Activated CD4-positive, alpha-beta T cell treated with anti-CD3 and anti-CD28 coated beads for 36 hours (primary cell): ENCODE measurements at places on chromosomes 6 and 20. TPM values are rescaled to one million over a fixed set of nuclear protein-coding genes. Genes with fewer than 3 reads are reported as not detected.

- no peak for DNase-seq
Measured at GRCh38 chr20:13862245-13862644, 77.4 kb downstream of the NDUFAF5 start.

DNA sequence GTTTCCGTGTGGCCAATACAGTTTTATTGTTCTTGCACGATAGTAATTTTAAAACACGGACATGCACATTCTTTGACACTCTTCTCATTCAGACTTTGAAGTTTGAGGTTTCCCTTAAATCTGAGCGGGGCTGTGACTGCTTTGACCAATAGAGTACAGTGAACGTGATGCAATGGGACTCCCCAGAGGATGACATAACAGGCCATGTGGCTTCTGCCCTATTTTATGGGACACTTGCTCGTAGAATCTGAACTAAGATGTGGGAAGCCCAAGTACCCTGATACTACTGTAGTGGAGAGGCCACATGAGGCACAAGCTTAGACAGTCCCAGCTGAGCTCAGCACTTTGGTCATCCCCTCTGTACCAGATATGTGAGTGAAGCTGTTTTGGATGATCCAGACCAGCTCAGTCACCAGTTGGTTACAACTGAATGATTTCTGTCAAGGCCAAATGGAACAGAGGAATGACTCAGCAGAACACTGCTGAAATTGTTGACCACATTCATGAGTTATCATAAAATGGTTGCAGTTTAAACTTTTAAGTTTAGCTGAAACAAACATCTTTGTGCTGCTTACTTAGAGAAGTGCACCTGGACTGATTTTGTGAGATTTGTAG, 279.4 kb downstream of the RFPL4B start:
- no peak for DNase-seq

- DNase-seq = no peak
Measured at GRCh38 chr6:24880451-24880850, 55.3 kb downstream of the RIPOR2 start.

GRCh38 chr20:11581271-11581670, 336.4 kb upstream of the BTBD3 start:
- DNase-seq = no peak

DXO gene
- 13.9 TPM for total RNA-seq

DNA sequence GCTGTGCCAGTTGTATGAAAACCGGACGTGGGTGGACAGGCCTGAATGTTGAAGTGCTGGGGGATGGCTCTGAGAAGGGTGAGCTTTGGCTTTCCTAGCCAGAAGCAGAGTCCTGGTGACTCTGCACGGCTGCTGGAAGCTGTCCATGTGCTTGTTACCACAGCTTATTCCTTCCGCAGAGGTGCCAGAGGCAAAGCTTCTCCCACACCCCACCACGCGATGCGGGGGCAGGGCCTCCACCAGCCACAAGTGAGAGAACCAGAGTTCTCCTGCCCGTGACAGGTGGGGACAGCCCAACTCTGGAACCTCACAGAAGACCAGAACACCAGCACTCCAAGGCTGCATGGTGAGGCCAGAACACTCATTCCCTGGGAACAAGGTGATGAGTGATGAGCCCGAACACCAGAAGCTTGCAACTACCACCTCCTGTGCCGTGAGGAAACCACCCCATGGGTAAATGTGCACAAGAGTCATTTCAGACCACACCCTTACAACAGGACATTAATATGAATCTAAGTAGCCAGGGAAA, 36.7 kb downstream of the JAG1 start:
- DNase-seq = no peak

DNA sequence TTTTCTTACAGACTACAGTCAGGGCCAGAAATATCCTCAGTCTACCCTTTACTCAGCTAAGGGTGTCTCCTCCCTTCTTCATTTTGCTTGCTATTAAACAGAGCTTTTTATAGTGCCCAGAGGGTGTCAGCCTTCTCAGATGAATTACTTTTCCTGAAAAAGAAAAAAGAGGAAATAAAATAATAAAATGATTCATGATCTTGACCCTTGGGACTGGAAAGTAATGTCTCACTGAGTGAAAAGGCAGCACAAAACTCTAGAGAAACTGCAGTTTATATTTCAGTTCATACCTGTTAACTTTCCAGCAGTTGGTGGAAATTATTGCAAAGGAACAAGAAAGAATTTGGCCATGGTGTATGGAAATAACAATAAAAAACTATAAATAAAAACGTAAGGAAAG, 170.6 kb downstream of the IBTK start:
- DNase-seq = no peak

DNA sequence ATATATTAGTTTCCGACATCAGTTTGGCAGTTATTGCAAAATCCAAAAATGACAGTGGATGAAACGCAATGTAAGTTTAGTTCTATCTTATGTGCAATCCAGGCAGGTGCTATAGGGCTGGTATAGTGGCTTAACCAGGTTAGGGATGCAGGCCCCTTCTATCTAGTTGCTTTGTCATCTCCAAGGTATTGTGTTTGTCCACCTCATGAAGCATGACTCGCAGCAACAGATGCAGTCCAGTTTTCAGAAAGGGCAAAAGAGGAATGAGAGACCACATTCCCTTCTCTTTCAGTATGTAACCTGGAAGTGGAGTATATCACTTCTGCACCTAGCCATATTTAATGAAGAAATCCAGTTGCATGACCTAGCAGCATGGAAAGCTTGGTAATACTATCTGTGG, 59.7 kb downstream of the PKIB start:
- no peak for DNase-seq

GRCh38 chr6:62296541-62296940, 10.5 kb upstream of the KHDRBS2 start:
- no peak for DNase-seq

- no peak for DNase-seq
Measured at GRCh38 chr6:147942363-147942762, 400.3 kb upstream of the SASH1 start.

WRNIP1 gene
- total RNA-seq = 41.6 TPM

DSP gene
- 0.09 TPM for total RNA-seq

HLA-DQA1 gene
- total RNA-seq = 0.32 TPM

GRCh38 chr20:38260025-38260377, 534 bp downstream of the KIAA1755 start:
- DNase-seq = no peak

DNA sequence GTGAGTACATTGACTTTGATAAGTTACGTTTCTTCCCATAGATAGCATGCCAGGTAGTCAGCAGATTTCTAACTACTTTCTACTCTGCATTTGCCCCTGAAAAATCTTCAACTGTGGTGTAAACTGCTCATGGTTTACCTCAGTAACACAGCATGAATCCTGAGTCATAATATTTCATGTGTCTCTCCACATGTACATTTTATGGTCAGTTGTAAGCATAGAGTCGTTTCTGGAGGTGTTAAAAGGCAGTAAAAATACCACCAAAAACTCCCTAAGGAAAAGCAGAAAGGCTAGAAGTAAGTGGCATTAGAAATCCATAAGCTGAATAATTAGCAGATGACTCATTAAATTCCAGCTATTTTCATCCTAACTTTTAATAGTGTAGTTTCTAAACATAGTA, 4.1 kb upstream of the GPR63 start:
- no peak for DNase-seq

DNA sequence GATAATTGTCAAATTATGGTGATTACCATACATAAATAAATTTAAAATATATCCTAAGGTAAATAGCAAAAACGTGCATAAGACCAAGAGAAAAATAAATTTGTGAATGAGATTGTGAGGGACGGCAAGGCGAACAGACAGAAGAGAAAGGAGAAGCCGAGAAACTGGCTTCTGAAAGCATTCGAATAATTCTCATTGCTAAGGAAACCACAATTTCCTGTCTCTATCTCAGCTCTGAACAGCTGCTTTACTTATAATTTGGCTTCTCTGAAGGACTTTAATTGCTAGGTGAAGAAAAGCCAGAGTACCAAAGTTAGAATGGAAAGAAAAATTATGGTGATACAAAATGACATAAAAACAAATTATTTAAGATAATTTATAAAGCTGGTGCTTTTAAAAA, 79.0 kb upstream of the RGS17 start:
- no peak for DNase-seq

DNA sequence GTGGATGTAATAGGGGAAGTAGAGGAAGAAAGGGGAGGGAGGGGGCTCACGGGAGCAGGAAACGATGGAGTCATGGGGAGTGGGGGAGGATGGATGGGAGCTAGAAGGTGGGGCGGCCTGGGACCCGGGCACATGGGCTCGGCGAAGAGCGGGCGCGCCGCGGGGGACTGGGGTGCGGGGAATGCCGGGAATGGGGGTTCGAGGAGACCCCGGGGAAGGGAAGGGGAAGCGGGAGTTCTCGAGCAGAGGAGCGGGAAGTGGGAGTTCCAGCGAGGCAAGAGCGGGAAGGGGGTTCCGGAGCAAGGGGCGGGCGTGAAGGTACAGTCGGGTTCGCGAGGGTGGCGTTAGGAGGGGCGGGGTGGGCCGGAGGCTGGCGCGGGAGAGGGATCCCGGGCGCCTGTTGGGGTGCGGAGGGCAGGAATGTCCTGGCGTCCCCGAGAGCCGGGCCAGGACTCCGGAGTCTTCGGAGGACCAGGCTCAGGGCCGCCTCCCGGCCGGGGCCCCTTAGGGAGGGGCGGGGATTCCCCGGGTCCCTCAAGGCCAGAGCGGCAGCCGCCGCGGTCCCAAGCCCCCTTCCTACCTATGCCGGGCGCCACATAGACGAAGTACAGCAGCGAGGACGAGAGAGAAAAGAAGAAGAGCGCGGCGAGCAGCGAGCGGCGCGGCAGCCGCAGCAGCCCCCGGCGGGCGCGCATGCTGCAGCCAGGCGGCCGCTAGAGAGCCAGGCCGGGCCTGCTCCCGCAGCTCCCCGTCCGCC, 504 bp downstream of the B4GALT5 start:
- peak; percentile 44 for DNase-seq

ADGRB3 gene
- total RNA-seq = not detected

DNA sequence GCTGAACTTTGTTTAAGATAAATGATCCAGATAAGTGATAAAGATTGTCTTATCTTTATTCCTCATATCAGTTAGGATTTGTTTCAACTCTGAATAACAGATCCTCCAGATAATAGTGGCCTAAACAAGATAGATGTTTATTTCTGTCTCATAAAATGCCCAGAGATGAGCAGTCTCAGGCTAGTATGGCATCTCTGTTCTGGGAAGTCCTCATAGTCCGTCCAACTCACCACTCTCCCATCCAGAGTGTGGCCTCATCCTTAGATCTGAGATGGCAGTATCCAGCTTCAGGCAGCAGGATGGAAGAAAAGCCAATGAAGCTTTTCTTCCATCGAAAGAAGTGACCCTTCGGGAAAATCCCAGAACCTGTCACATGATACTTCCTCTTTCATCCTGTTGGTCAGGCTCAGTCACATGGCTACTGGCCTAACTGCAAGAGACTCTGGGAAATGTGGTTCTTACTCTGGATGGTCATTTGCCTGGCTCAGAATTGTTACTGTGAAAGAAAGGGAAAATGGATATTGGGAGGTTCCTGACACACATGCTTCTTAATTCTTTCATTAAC, 29.4 kb upstream of the TAGAP start:
- DNase-seq = no peak
